Activated T-helper 17 cell treated with anti-CD3 and anti-CD28 coated beads, Interleukin-2, amount 50 U/mL, for 72 hours (primary cell): ENCODE measurements at places on chromosomes 5 and 9. TPM values are rescaled to one million over a fixed set of nuclear protein-coding genes. Genes with fewer than 3 reads are reported as not detected.

The MYMK gene
- total RNA-seq, result not detected

The FPGS gene
- total RNA-seq, result 56.7 TPM

DNA sequence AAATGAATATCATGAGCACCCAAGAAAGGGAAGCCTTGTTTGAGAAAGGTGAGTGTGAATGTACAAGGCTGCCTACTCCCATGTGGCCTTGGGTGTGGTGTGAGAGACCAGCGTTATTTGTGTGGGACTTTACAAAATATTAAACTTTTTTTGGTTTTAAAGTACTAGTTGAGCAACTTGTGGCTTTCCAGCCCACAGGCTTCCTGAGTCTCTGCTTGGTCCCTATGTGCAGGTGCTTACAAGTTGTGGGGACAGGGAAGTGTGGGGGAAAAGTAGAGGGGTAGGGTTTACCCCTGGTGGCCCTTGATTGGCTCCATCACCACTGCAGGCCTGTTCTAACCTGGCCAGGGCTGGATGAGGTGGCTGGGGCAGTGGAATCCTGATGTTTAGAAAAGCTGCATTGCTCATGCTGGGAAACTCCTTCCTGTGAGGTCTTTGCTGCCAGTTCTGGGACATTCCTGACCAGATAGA is 19.7 kb downstream of the PTTG1 start:
- peak overlapping the region; percentile 13 for H3K27ac ChIP-seq
- no peak overlapping the region for H3K4me3 ChIP-seq
- H3K27me3 ChIP-seq, result no peaks in the 10 kb centered on the region
- peaks cover 11% of the 10 kb centered on the region for H3K4me1 ChIP-seq
- no peaks in the 10 kb centered on the region for H3K36me3 ChIP-seq

- H3K4me1 ChIP-seq, result no peaks in the 10 kb centered on the region
- no peaks in the 10 kb centered on the region for H3K36me3 ChIP-seq
- no peak overlapping the region for H3K4me3 ChIP-seq
- no peak overlapping the region for H3K27ac ChIP-seq
- ATAC-seq, result no peak
Measured at GRCh38 chr9:15157381-15157780, 149.6 kb downstream of the TTC39B start.

GRCh38 chr5:170360709-170361108 is 28.5 kb downstream of the KCNMB1 start:
- no peak for ATAC-seq
- H3K27ac ChIP-seq, result no peak overlapping the region
- H3K4me1 ChIP-seq, result no peaks in the 10 kb centered on the region
- no peaks in the 10 kb centered on the region for H3K27me3 ChIP-seq
- H3K4me3 ChIP-seq, result no peak overlapping the region

The CKMT2 gene
- total RNA-seq, result not detected

DNA sequence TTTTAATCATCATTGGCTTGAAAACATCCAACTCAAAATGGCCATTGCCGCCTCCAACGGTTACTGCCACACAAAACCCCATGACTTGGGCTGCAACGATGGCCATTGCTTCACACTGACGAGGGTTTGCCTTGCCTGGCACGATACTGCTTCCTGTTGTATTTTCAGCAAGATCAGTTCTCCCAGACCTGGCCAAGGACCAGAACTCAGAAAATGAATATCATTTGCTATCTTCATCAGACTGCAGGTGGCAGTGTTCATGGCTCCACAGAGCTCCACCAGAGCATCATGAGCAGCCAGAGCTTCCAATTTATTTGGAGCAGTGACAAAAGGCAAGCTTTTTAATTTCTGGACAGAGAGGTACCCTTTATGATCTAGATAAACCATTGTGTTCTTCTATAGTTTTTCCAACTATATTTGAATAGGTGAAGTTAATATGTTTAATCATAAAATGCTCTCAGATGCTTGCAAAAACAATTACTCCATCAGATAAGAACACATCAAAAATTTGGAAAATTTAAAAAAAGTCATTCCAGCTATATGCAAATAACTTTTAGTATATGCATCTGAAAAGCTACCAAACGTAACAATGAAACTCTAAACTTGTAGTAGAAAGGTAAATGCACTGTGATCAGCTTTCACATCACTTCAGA is 10.4 kb downstream of the AMACR start:
- no peak overlapping the region for H3K4me3 ChIP-seq
- peak; percentile 72 for ATAC-seq

DNA sequence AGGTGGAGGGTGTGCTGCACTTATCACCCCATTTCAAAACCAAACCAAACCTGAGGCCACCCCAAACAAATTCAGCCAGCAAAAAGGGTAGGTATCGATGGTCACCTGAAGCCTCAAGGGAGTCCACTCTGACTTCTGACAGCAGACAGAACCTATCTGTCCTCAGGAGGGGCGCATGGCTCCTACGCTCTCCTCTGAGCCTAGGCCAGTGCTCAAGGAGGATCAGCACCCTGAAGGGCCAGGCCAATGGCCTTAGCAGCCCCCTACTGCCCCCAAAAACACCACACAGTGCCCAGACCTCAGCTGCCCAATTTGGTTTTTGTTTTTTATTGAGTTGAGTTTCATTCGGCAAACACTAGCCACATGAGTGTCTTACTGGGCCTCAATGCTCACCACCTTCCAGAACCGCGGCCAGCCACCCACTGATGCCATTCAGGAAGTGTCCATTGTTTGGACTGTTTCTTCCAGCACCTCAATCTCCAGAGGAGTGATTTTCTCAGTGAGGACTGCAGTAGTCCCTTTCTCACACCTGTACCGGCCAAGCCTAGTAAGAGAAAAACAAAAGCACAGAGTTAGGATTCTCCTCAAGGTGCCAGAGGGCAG is 62.0 kb downstream of the PSMB7 start:
- H3K27ac ChIP-seq, result peak overlapping the region; percentile 30
- no peaks in the 10 kb centered on the region for H3K27me3 ChIP-seq
- peaks cover 6% of the 10 kb centered on the region for H3K4me1 ChIP-seq
- ATAC-seq, result no peak
- H3K36me3 ChIP-seq, result peaks cover 78% of the 10 kb centered on the region

DNA sequence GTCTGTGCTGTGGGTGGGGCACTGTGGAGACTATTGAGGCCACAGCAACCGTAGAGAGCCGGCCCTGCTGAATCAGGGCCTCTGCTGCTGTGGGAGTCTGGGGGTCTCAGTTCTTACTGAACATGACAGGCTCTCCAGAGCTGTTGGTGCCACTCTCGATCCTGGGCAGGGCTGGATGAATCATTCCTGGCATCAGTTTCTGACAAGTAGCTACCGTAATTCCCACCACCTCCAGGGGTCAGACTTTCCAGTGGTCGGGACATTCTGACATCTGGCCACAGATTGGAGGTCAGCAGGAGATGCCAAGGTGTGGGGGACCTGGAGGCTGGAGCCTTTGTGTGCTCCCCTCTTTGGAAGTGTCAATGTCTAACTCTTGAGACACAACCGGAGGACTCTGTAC is 188.4 kb downstream of the IRX2 start:
- H3K27me3 ChIP-seq, result no peaks in the 10 kb centered on the region

DNA sequence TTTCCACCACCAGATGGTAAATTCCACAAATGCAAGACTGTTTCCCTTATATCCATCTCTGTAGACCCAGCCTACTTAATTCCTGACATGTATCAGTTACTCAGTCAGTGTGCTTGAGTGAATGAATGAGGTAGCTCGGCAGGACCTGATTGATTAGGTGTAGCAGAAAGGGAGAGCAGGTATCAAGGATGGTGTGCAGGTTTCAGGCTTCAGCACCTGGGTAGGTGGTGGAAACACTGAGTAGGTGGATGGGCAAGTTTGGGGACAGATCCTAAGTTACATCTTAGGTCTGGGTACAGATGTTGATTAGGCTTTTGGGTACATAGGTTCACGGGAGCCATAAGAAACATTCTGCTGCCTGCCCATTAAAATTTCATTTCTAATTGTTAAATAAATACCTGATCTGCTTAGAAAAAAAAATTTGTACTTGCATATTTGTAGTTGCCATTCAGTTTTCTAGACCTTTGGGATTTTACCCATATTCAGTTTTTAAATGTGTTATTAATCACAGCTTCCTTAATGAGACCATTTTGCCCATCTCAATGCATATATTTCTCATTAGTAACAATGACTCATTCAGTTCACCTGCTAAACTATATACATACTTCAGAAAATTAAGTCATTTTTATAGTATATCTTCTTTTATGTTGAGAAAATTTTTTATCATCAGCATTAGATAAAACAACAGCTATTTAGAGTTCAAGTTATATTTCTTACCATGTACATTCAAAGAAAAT is 111.8 kb downstream of the INIP start:
- peak overlapping the region; percentile 2 for H3K4me3 ChIP-seq
- H3K36me3 ChIP-seq, result no peaks in the 10 kb centered on the region
- peak; percentile 47 for ATAC-seq
- H3K4me1 ChIP-seq, result no peaks in the 10 kb centered on the region
- H3K27me3 ChIP-seq, result no peaks in the 10 kb centered on the region

DNA sequence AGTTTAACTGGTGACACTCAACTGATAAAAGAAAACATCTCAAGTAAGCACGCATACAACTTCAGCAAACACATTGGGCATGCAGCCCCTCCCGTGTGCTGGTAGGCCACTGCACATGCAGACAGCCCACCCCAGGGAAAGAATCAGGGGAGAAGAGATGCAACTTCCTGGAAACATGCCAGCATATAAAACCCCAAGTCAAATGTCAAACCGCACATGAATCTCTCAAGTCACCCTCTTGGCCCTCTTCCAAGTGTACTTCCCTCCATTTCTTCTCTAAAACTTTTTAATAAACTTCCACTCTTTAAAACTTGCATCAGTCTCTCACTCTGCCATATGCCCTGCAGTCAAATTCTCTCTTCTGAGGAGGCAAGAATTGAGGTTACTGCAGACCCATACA is 732.7 kb downstream of the SEMA5A start:
- no peaks in the 10 kb centered on the region for H3K27me3 ChIP-seq
- H3K27ac ChIP-seq, result no peak overlapping the region
- no peak overlapping the region for H3K4me3 ChIP-seq
- no peak for ATAC-seq

The RNF180 gene
- not detected for total RNA-seq

The GMCL2 gene
- total RNA-seq, result not detected

DNA sequence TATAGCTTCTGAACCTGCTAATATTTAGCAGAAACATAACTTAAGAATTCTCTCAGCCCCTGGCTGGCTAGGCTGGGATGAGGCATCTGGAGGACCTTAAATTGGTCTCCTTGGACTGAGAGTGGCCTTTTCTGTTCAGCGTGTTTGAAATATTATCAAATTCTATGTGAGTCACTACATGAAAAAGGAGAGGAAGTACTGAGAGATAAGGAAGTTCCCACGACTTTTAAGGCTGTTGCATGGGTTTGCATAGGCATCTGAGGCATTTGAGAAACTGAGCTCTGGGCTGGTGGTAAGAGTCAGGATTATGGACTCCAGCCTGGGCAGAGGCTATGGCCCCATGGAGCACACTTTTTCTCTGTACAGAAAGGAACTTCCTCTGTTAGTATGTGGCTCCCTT is 816.2 kb upstream of the GRAMD2B start:
- H3K4me1 ChIP-seq, result no peaks in the 10 kb centered on the region
- H3K36me3 ChIP-seq, result no peaks in the 10 kb centered on the region
- no peak for ATAC-seq
- no peak overlapping the region for H3K27ac ChIP-seq
- no peaks in the 10 kb centered on the region for H3K27me3 ChIP-seq
